ENCODE measurements at places on chromosomes 2 and 18.

DNA sequence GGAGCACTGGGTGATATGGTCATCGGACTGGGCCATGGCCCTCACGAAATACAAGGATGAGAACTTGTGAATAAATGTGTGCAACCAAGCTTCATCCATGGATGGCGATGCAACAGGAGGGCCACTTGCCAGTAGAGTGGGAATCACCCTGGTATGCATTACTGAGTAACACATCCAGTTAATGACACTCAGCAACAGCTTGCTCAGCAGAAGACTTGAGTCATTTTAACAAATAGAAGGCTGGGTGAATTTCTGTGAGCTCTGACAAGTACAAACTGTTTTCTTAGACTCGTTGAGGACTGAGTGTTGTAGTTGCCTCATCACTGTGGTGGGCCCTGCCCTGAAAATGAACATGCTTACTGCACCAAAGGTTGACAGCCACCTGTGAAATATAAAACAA, 221.6 kb downstream of the NCKAP5 start:
- peak; percentile 71 for DNase-seq

DNA sequence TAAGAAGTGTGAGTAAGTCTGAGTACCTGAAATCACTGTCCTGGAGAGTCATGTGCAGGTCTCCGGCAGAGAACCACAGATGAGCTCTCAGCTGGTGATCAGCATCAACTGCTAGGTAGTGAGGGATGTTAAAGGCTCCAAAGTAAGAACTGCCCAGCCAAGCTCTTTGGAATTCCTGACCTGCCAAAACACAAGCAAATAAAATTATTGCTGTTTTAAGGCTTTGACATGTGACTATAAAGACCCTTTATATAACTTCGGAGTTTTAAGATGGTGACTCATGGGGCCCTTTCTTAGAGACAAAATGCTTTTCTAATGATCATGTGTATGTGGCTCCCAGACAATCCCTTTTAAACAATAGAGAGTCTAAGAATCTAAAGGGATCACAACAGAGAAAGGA, 855.7 kb downstream of the TRIB2 start:
- no peak for DNase-seq

DNA sequence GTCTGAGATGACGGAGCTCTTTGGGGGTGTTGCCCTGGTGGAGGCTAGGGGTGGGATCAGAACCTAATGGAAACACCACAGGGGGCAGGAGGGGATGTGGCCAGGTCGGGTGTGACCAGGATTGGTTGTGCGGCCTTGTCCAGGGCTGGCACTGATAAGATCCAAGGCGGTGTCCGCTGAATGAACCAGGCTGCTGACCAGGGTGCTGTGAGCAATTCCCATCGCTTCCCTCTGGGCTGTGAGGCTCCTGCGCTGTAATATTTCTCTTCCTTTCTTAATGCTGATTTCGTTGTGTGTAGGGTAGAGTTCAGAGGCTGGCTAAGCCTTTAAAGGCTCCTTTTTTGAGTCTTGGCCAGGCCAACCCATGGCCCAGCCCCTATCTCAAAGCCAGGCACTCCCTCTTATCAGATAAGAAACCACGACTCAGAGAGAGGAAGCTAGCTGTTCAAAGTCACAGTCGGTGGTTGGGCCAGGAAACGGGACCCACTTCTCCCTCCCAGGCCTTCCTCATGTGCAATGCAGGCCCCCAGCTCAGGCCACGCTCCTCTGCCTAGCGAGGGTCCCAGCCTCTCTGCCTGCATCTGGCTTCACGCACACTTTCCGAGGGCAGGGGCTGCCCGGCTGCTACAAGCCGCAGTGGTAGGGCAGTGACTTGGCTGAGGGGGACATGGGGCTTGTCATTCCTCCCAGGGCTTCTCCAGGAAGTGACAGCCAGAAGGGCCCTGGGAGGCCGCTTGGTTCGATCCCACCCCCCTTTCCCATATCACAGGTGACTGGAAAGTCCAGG, 26.0 kb upstream of the FOSL2 start:
- DNase-seq: no peak

DNA sequence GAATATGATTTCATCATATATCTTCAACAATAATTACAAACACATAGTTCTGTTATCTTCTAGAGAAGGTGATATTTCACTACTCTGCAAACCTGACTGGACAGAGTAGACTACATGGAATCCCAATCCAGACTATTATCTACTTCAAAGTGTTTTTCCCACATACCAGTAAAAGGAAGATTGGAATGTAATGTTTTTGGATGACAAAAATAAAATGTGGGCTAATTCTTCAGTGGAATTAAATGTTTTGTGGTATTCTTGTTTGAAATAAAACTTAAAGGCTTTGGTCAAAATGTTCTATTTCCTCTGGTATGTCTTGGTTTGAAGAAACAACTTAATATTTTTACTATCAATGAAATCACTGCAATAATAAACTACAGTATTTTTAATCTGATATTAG, 22.1 kb downstream of the COL5A2 start:
- peak; percentile 25 for DNase-seq

DNA sequence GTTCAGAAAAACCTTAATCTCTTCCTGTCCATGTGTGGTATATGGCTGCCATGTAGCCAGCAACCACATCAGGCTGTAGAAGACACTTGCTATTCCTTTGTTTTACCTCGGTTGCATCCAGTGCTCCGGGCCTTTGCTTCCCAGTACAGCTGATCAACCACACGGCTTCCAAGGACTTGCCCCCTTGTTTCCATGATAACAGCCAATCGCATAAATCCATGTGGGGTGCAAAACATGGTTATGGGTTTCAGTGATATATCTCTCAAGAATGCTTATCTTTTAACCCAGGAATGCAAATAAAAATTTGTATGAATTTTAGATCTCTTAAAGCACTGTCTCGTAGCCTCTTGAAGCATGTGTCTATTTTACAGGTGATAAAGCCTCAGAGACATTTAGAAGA, 118.3 kb downstream of the MGAT5 start:
- DNase-seq: no peak

DNA sequence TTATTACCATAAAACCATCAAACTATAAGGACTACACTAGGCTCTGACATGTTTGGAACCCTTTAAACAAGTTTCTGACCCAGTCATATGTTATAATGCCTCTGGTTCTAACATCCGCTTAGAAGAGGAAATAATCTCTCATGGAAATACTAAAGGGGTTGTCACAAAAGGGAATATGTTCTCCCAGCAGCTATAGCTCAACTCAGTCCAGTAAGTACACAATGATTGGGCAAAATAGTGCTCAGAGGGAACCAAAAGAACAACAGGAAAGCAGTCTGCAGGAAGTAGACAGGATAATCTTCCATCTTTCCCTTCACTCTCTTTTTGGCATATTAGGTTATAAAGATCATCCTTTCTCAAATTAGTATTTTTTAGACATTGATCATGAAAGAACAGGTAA, 4.3 kb downstream of the SRBD1 start:
- DNase-seq: no peak

- DNase-seq: no peak
Measured at GRCh38 chr2:194491409-194492115, 1165.5 kb upstream of the SLC39A10 start.

DNA sequence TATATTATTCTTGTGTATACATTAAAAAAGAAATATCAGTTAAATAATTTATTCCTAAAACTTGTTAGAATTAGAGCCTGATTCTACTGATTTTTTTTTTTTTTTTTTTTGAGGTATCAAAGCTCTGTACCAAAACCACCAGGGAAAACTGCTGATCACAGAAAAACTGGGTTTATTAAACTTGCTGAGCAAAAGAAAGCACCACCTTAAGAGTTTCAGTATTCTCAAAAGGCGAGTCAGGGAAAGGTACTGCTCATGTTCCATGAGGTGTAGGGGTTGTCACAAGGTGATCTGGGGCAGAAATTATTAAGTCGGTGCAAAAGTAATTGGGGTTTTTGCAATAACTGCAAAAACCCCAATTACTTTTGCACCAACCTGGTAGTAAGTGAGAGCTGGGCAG, 51.7 kb upstream of the KLF7 start:
- DNase-seq: no peak

GRCh38 chr2:198054299-198054698, 249.9 kb downstream of the PLCL1 start:
- DNase-seq: peak; percentile 55

- peak; percentile 92 for DNase-seq
Measured at GRCh38 chr18:23861805-23862470, 152.6 kb upstream of the TTC39C start.

DNA sequence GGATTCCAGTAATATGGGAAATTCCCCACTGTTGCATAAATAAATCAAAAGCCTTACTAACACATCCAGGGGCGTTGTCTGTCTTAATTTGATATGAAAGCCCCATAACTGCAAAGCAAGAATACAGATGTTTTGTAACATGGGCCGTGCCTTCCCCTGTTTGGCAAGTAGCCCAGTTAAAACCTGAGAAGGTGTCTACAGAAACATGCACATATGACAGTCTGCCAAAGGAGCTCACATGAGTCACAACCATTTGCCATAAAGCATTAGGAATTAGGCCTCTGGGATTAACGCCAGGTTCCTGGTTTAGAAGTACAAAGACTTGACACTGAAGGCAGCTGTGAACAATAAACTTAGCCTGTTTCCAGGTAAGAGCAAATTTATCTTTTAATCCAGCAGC, 43.1 kb upstream of the LONRF2 start:
- DNase-seq: no peak

GRCh38 chr2:66530651-66531050, 95.7 kb downstream of the MEIS1 start:
- no peak for DNase-seq

- no peak for DNase-seq
Measured at GRCh38 chr2:239926587-239927232, 98.4 kb downstream of the NDUFA10 start.

GRCh38 chr2:186968277-186968676, 119.3 kb upstream of the ZSWIM2 start:
- DNase-seq: no peak

DNA sequence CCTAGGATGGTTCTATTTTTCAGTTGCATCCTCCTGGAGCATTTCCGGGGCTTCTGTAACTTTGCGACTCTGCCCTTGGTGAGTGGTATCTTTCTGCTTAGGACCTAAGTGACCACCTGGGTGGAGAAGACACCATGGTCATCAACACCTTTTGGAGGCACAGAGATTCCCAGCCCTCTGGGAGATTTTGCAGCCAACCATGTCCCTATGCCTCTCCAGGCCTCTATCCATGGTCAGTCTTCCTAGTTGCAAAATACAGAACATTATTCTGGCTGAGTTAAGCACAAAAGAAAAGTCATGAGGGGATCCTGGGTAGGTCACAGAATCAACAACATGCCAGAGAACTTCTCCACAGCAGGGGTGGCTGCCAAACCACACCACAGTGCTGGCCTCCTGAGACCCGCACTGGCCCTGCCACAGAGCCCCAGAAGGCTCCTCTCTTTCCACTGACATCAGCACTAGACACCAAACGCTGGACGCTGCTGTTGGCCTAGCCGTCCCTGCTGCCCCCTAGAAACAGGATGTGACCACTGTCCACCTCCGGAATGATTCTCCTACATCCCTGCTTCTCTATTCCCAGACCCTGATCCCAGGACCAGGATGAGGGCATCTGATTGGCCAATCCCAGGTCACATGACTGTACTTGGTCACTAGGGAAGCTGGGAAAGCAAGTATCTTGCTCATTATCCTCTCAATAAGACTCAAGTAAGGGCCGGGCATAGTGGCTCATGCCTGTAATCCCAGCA, 47.7 kb downstream of the SMAD7 start:
- peak; percentile 60 for DNase-seq

DNA sequence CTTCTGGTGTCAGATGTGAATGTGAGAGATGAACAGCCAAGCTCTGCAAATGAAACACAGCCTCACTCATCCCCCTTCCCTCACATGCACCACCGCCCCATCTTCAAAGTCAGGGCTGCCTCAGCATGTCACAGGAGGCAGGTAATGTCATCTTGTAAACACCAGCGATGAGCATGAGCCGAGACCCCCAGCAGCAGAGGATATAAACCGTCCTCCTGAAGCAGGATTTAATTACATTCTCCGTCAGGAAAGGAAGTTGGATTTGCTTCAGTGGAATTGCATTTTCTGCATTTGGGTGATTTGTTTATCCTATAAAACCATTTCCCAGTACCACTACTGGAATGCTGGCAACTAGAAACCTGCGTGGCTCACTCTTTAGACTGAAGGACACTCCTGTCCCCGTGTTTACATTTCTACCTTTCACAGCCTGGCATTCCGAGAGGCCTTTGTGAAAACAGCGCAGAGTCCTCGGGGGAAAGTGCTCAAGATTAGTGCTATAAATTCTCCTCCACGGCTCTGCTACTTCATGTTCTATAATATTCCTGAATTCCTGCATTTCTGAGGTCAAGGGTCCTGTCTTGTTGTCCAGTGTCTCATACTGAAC, 619.2 kb downstream of the IRS1 start:
- DNase-seq: no peak

DNA sequence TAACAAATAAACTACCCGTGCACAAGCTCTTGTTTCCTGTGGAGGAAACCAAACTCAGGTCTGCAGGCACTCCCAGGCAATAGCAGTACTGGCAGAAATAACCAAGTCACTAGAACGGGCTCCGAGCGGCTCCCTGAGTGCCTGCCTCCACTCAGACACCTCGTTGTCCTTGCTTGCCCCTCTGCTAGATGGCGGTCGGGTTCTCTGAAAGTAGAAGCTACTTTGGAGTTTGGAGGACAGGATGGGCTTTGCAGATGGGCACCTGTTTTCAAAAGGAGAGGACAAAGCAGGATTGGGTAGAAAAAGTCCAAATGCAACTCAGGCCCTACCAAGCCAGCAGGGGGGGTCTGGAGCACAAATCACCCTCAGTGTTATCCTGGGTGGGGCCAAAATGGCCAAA, 136.4 kb downstream of the LRRC30 start:
- DNase-seq: no peak
